Pancreas (tissue), 10 donors: ENCODE measurements at places on chromosomes 3 and 15.

DNA sequence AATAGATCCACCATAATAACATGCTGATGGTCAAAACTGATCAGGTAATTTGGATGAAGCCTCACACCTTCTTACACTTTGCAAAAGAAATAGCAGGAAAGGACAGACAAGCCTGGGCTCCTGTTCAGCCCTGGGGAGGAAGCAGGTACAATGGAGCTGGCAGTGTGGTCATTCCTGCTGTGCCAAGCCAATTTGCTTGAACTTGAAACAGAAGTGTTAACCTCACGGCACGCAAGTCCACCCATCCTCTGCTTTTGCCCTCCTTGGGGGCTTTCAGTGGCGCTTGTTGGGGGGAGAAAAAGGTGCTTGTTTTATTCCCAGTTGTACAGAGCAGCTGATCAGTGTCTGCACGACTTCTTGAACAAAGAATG is 36.8 kb upstream of the RFTN1 start:
- DNase-seq: no peak
- H3K4me3 ChIP-seq: no peak overlapping the region
- no peaks in the 10 kb centered on the region for H3K4me1 ChIP-seq
- H3K36me3 ChIP-seq: no peaks in the 10 kb centered on the region

- no peak for DNase-seq
- peaks cover 12% of the 10 kb centered on the region for H3K4me1 ChIP-seq
- H3K4me3 ChIP-seq: peak overlapping the region; percentile 7
These were observed 163.7 kb downstream of the PGPEP1L start for GRCh38 chr15:98843844-98844243.

DNA sequence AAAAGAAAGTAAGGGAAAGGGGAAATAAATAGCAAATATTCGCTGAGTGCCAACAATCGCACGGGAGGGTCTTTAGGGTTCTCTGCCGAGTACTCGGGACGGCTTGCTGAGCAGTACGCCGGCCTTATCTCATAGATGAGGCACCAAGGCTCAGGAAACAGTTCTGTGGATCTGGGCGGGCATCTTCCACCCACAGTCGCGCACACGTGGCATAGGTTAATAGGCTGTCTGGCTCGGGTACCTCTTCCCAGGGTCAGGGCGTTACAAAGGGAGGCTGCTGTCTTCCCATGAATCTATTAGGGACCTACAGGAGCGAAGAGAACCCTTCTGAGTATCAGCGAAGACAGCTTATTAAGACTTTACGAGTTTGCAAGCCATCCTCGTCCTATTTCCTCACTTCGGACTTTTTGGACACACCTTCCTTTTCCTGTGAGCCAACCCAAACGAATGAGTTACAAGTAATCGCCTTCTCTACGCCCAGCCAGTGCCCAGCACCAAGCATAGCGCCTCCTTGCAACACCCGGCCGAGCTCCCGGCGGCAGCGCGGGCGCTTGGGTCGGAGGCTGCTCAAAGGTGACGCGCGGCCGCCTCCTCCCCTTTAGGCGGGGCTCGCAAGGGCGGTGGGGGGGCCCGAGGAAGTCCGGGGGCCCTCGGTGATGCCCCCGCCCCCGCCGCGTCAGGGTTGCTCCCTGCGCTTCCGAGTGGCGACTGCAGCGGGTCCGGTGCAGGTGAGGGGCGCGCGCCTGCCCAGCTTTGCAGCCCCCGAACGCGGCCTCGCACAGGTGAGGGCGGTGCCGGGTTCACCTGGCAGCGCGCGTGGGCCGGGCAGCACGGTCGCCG is at the start of gene MCTP2:
MCTP2 (plus strand) TSS at position 679 of the 840 bp plus-strand sequence. CDS start 66,705 bp downstream, outside the sequence.
- H3K4me3 ChIP-seq: peak within 1 kb of the TSS; percentile 84
- H3K27ac ChIP-seq: peak within 1 kb of the TSS; percentile 94
- no peaks in the 10 kb centered on the region for H3K27me3 ChIP-seq
- DNase-seq: peak; percentile 90

DNA sequence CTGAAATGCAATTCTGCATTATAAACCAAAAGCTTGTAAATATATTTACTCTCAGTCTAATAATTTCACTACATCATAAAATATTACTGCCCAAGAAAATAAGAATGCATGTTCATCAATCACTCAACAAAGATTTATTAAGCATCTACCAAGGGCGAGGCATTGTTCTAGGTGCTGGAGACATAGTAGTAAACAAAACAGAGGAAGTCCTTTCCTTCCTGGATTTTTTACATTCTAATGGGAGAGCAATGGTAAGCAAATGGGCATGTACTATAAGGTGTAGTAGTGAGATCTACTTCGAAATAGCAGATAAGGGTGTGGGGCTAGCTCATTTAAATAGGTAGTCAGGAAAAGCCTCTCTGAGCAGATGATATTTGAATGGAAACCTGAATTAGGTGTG is 10.8 kb upstream of the ZFYVE19 start:
- H3K27ac ChIP-seq: peak overlapping the region; percentile 10
- DNase-seq: no peak
- H3K4me1 ChIP-seq: peaks cover 4% of the 10 kb centered on the region
- no peaks in the 10 kb centered on the region for H3K36me3 ChIP-seq
- H3K4me3 ChIP-seq: no peak overlapping the region

- no peak for DNase-seq
- H3K4me1 ChIP-seq: no peaks in the 10 kb centered on the region
- no peaks in the 10 kb centered on the region for H3K36me3 ChIP-seq
These were observed 880.1 kb upstream of the NR2F2 start for GRCh38 chr15:95450413-95450812.

DNA sequence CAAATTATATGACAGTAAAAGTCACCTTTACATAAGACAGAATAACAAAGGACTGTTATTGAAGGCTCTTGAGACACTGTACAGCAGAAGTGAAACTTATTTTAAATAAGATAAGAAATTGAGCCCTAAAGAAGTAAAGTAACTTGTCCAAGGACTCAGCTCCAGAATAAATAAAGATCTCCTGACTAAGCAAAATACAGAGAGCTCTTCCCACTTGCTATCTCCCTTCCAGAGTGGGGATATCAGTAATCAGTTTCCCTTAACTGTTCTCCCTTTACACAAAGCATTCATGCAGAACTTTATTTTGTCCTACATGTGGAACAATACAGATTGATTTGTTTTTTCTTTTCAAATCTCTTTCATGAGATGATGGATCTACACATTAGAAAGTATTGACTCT is 129.5 kb upstream of the BHLHE40 start:
- no peaks in the 10 kb centered on the region for H3K27me3 ChIP-seq
- no peaks in the 10 kb centered on the region for H3K4me1 ChIP-seq

- no peak overlapping the region for H3K4me3 ChIP-seq
- no peaks in the 10 kb centered on the region for H3K36me3 ChIP-seq
- no peaks in the 10 kb centered on the region for H3K27me3 ChIP-seq
These were observed 44.0 kb upstream of the ETV5 start for GRCh38 chr3:186152889-186153292.

GRCh38 chr3:102715030-102715697 is 280.3 kb downstream of the ZPLD1 start:
- DNase-seq: no peak
- H3K27me3 ChIP-seq: no peaks in the 10 kb centered on the region
- no peaks in the 10 kb centered on the region for H3K4me1 ChIP-seq
- no peak overlapping the region for H3K4me3 ChIP-seq

- no peak for DNase-seq
- H3K36me3 ChIP-seq: no peaks in the 10 kb centered on the region
- no peak overlapping the region for H3K4me3 ChIP-seq
- no peak overlapping the region for H3K27ac ChIP-seq
- H3K4me1 ChIP-seq: no peaks in the 10 kb centered on the region
These were observed 38.5 kb downstream of the TAMM41 start for GRCh38 chr3:11808231-11808630.

DNA sequence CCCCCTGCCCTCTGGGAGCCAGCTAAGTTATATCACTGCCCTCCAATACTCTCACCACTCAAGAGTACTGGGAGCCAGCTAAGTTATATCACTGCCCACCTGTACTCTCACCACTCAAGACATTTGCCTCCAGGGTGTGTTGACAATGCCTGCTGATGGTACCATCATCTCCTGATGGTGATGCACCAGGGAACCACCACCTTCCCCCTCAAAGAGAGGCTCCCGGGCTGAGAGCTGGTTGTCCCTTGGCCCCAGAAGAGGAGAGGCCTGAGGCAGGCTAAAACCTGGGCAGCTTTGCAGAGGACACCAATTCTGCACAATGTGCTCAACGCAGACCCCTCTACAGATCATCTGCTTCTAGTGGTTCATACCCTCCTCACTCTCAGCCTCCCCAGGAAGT is 7.5 kb upstream of the HAPLN3 start:
- no peaks in the 10 kb centered on the region for H3K36me3 ChIP-seq
- H3K4me3 ChIP-seq: no peak overlapping the region
- H3K4me1 ChIP-seq: no peaks in the 10 kb centered on the region
- no peak for DNase-seq
- no peaks in the 10 kb centered on the region for H3K27me3 ChIP-seq

- H3K27ac ChIP-seq: no peak overlapping the region
- H3K27me3 ChIP-seq: no peaks in the 10 kb centered on the region
- H3K4me3 ChIP-seq: no peak overlapping the region
- H3K4me1 ChIP-seq: no peaks in the 10 kb centered on the region
- no peaks in the 10 kb centered on the region for H3K36me3 ChIP-seq
- no peak for DNase-seq
These were observed 359.5 kb upstream of the CNTN6 start for GRCh38 chr3:733313-733712.

- no peaks in the 10 kb centered on the region for H3K27me3 ChIP-seq
- H3K4me1 ChIP-seq: peaks cover 68% of the 10 kb centered on the region
- no peak overlapping the region for H3K4me3 ChIP-seq
- no peak overlapping the region for H3K27ac ChIP-seq
- no peak for DNase-seq
- no peaks in the 10 kb centered on the region for H3K36me3 ChIP-seq
These were observed 88.1 kb downstream of the MAGI1 start for GRCh38 chr3:65950340-65951326.

GRCh38 chr3:40258555-40258954 is 51.0 kb upstream of the EIF1B start:
- no peaks in the 10 kb centered on the region for H3K36me3 ChIP-seq
- no peak overlapping the region for H3K4me3 ChIP-seq
- no peak for DNase-seq
- H3K27ac ChIP-seq: no peak overlapping the region
- no peaks in the 10 kb centered on the region for H3K27me3 ChIP-seq

GRCh38 chr15:79349525-79349924 is 38.6 kb downstream of the TMED3 start:
- H3K4me1 ChIP-seq: no peaks in the 10 kb centered on the region
- H3K27ac ChIP-seq: no peak overlapping the region
- H3K27me3 ChIP-seq: no peaks in the 10 kb centered on the region
- no peak overlapping the region for H3K4me3 ChIP-seq

- H3K27ac ChIP-seq: no peak overlapping the region
- DNase-seq: no peak
These were observed 31.1 kb downstream of the RNF13 start for GRCh38 chr3:149844091-149844490.

- no peaks in the 10 kb centered on the region for H3K27me3 ChIP-seq
- no peaks in the 10 kb centered on the region for H3K36me3 ChIP-seq
- H3K4me1 ChIP-seq: no peaks in the 10 kb centered on the region
- H3K27ac ChIP-seq: no peak overlapping the region
- DNase-seq: no peak
These were observed 51.1 kb downstream of the POMGNT2 start for GRCh38 chr3:43054754-43055153.

GRCh38 chr15:89196994-89197393 is 24.4 kb downstream of the RLBP1 start:
- peaks cover 49% of the 10 kb centered on the region for H3K36me3 ChIP-seq
- no peak overlapping the region for H3K4me3 ChIP-seq
- H3K4me1 ChIP-seq: peaks cover 46% of the 10 kb centered on the region
- DNase-seq: peak; percentile 84
- peak overlapping the region; percentile 51 for H3K27ac ChIP-seq

- H3K27ac ChIP-seq: no peak overlapping the region
- H3K4me1 ChIP-seq: no peaks in the 10 kb centered on the region
- no peak overlapping the region for H3K4me3 ChIP-seq
- no peaks in the 10 kb centered on the region for H3K36me3 ChIP-seq
- H3K27me3 ChIP-seq: no peaks in the 10 kb centered on the region
These were observed 24.1 kb downstream of the ZNF80 start for GRCh38 chr3:114213292-114213626.

GRCh38 chr3:72265256-72266015 is 480.5 kb upstream of the PROK2 start:
- no peak overlapping the region for H3K27ac ChIP-seq
- H3K4me3 ChIP-seq: no peak overlapping the region
- no peaks in the 10 kb centered on the region for H3K36me3 ChIP-seq
- DNase-seq: no peak

GRCh38 chr3:126551121-126551838 is 7.5 kb downstream of the C3orf22 start:
- peak; percentile 1 for DNase-seq
- no peaks in the 10 kb centered on the region for H3K27me3 ChIP-seq
- H3K4me1 ChIP-seq: no peaks in the 10 kb centered on the region
- H3K36me3 ChIP-seq: no peaks in the 10 kb centered on the region
- no peak overlapping the region for H3K4me3 ChIP-seq

GRCh38 chr3:167084545-167084944 is 295.6 kb downstream of the ZBBX start:
- H3K27me3 ChIP-seq: no peaks in the 10 kb centered on the region
- H3K4me1 ChIP-seq: no peaks in the 10 kb centered on the region
- H3K27ac ChIP-seq: no peak overlapping the region
- DNase-seq: no peak
- H3K4me3 ChIP-seq: no peak overlapping the region

GRCh38 chr3:184031187-184031792 is at the start of gene HTR3D:
HTR3D (plus strand) TSS chr3:184031742; CDS start chr3:184031742, 0 bp downstream.
- H3K27ac ChIP-seq: no peak within 1 kb of the TSS
- no peak for DNase-seq
- H3K36me3 ChIP-seq: no peaks in the 10 kb centered on the region
- H3K27me3 ChIP-seq: no peaks in the 10 kb centered on the region
- no peak within 1 kb of the TSS for H3K4me3 ChIP-seq

DNA sequence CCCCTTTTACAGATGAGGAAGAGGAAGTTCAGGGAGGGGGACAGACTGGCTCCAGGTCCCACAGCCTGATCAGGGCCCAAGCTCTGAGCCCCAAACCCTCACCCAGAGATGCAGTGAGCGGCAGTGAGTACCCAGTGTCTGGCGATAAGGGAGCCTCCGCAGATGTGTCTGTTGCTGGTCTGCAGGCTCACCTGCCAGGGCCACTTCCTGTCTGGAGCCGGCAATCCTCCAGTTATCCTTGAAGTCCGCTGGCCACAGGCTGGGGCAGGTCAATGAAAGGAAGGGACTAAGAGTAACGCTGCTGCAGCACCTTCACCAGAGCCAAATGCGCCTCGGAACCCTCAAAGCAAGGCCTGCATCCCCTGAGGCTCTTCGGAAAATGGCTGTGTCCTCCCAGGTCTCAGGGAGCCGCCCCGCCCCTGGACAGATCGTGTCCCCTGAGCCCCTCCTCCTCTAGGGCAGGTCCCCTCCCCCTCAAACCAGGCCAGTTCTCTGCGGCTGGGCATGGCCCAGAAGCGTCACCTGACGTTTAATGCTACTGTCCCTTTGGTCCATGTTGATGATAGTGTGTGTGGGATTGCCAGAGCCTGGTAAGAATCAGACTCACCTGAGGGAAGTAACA is 51.5 kb downstream of the MYL3 start:
- peak; percentile 84 for DNase-seq
- no peaks in the 10 kb centered on the region for H3K4me1 ChIP-seq
- no peaks in the 10 kb centered on the region for H3K27me3 ChIP-seq

- DNase-seq: no peak
- no peaks in the 10 kb centered on the region for H3K27me3 ChIP-seq
- H3K4me3 ChIP-seq: no peak overlapping the region
- H3K4me1 ChIP-seq: peaks cover 3% of the 10 kb centered on the region
- no peaks in the 10 kb centered on the region for H3K36me3 ChIP-seq
These were observed 99.1 kb upstream of the AGTR1 start for GRCh38 chr3:148598619-148599018.

- H3K27ac ChIP-seq: no peak overlapping the region
- no peak for DNase-seq
- no peaks in the 10 kb centered on the region for H3K36me3 ChIP-seq
- no peaks in the 10 kb centered on the region for H3K4me1 ChIP-seq
These were observed 7.2 kb upstream of the SEC22A start for GRCh38 chr3:123194552-123194951.
